SW480 (cell line): ENCODE measurements at places on chromosomes 5 and 9.

- no peak for DNase-seq
Observed at GRCh38 chr5:83426855-83427254, 44.7 kb upstream of the VCAN start.

DNA sequence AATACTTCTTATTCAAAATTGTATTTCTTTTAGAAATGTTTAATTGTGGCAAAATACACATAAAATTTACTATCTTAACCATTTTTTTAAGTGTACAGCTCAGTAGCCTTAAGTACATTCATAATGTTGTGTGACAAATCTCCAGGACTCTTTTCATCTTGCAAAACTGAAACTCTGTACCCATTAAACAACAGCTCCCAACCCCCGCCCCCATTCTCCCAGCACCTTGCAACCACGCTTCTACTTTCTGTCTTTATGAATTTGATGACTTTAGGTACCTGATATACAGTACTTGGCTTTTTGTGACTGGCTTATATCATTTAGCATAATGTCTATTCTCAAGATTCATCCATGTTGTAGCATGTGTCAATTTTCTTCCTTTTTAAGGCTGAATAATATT, 2.8 kb upstream of the IL5 start:
- DNase-seq = no peak

GRCh38 chr5:65830856-65831255, 95.5 kb upstream of the ERBIN start:
- DNase-seq = no peak

DNA sequence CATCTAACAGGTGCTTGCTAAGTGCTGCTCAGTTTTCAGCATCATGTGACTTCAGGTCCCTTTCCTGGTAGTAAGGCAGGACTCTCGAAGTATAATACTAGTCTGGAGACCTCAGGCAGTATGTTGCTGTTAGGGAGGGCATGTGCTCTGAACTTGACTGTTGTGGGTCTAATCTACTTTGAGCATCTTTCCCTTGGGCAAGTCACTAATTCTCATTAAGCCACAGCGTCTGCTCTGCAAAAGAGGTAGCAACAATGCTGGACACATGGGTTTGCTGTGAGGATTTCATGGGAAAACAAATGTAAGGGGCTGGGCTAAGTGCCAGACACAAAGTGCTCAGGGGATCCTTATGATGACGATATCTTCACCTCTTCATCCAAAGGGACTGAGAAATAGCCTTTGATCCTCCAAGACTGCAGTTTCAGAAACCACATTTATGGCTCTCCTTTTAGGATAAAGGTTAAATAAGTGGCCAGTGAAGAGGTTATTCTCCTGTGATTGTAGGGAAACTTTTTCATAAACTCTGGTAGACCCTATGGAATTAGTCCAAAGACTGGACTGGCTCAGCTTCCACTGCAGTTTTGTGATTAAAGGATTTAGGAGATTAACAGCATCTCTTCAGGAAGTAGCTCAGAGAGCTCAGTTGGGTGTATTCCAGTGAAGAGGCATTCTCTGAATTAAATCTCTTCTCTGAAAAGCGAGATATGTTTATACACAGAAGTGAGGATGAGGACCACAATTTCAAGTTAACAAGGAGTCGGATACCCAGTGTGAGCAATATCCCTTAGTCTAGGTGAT, 216.6 kb downstream of the SGCD start:
- DNase-seq = no peak

DNA sequence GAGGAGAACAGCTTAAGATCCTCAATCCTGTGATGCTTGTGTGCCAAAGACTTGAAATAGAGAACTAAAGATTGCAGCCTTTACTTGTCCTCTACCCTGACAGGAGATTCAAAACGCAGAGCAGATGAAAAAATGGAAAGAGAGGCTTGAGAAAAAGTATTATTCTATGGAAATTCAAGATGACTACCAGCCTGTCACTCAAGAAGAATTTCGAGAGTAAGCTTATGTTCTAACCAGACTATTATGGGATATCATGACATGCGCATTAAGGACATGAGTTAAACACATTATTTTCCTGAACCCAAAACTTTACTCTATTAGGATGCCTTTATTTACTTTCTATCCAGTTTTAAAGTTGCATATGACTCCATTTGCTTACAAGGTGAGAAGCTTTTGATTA, 46.4 kb downstream of the PKD2L2 start:
- DNase-seq = no peak

DNA sequence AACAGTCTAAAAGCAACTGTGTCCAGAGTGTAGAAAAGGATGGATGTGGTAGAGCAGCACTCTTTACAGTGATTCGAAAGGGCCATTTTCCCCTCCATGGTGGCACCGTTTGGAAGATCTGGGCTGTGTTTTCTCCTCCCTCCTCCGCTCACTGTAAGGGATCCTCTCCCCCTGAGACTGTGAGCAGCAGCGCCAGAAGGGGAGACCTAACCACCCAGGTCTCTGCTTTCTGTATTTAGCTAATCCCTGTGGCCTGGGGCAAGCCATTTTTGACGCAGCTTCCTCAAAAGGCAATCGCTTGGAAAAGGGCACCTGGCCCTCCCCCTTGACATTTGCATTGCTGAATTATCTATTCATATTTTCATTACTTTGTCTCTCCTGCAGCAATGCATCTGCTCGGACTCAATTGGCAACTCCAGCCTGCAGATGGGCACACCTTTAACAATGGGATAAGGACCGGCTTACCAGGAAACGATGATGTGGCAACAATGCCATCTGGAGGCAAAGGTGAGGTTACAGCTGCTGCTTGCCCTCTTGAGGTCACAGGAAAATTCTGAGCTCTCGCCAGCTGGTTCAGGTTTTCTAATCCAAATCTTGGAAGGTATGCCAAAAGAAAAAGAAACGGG, 244.3 kb upstream of the WWC1 start:
- peak; percentile 76 for DNase-seq

- DNase-seq = peak; percentile 34
Observed at GRCh38 chr9:93154293-93154903, 20.3 kb upstream of the NINJ1 start.

DNA sequence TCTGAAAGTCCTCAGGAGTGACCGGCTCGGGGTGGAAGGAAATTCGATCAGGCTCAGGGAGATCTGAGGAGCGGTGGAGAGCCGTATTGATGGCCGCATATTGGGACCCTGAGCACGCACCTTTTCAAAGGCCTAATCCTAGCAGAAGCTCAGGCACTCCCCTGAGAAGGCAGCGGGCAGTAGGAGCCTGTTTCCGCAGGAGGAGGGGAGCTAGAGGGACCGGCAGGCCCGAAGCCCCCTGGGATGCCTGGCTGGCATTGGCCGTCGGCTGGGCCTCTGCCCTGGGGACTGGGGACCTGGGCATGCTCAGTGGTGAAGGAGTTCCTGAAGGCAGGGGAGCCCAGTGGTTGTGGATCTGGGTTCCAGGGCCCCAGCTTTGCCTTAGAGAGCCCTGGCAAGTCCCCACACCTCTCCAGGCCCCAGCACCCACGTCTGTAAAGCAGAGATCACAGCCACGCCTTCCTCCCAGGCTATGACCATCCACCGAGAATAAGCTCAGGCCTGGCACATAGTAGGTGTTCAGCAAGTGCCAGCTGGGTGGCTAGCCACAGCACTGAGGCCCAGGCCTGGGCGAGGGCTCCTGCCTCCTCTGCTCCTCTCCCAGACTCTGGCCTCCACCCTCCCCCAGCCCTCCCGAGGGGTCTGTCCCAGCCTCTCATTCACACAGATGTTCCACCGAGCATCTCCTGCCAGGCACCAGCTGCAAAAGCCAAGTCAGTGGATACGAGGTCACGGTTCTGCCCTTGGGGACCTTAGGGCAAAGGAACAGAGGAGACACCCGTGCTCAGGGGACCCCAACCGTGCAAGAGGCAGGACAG, 17.2 kb upstream of the QRFP start:
- DNase-seq = no peak
